CD4-positive, alpha-beta memory T cell (primary cell): ENCODE measurements at places on chromosomes 3 and 15. TPM values are rescaled to one million over a fixed set of nuclear protein-coding genes. Genes with fewer than 3 reads are reported as not detected.

Gene CKMT1A
- total RNA-seq, result not detected

Gene FES
- 3.0 TPM for total RNA-seq

Gene LDHAL6B
- not detected for total RNA-seq

Gene IL12A
- 0.53 TPM for total RNA-seq

Gene PLSCR2
- 0.72 TPM for total RNA-seq

Gene MYH15
- 0.06 TPM for total RNA-seq

Gene SYNPR
- not detected for total RNA-seq

Gene SNTN
- not detected for total RNA-seq

Gene STRA6
- total RNA-seq, result not detected

Gene PSTPIP1
- 233 TPM for total RNA-seq

Gene SLC6A1
- not detected for total RNA-seq

Gene CCDC80
- not detected for total RNA-seq

Gene ZNF660
- 0.06 TPM for total RNA-seq

Gene DLEC1
- total RNA-seq, result 15.1 TPM

Gene HIGD2B
- total RNA-seq, result 0.39 TPM

Gene MRAS
- 2.0 TPM for total RNA-seq

Gene CLEC3B
- 1.2 TPM for total RNA-seq

Gene MNS1
- total RNA-seq, result not detected

Gene SLC9C1
- total RNA-seq, result not detected

- no peak for DNase-seq
These were observed 39.8 kb downstream of the CHDH start for GRCh38 chr3:53806182-53807116.

DNA sequence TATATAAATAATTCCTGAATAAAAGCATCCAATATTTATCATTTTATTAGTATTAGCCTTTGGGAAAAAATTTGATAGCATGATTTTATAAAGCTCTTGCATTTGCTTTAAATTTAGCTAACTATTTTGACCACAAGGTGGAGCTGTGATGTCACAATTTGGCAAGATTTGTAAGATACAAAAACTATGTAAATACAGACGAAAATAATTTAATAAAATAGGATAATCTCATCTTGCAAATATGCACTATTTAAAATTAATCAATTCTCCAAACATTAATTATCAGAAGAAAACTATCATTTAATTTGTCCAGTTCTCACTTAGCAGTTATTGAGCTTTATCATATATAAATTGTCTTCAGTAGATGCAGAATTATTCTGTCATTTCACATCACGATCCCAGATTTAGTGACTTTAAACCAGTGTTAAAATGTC, 95.4 kb downstream of the PLOD2 start:
- DNase-seq, result no peak

DNA sequence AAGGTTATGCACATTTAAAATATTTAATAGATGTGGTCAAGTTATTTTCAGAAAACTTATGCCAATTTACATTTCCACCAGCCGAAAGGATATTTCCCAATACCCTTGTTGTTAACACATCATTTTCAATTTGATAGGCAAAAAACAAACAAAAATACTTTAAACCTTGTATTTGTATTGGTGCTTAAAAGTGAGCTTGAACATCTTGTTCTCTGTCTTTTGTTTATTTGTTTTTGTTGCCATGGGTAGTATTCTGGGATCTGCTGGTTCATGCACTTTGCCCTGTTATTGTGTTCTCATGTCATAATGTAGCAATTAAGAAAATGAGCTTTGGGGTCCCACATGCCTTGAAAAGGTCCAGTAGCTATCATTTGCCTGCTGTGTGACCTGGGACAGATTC, 191.4 kb downstream of the LRTM1 start:
- no peak for DNase-seq

GRCh38 chr15:33298631-33299030, 12.1 kb upstream of the RYR3 start:
- no peak for DNase-seq

DNA sequence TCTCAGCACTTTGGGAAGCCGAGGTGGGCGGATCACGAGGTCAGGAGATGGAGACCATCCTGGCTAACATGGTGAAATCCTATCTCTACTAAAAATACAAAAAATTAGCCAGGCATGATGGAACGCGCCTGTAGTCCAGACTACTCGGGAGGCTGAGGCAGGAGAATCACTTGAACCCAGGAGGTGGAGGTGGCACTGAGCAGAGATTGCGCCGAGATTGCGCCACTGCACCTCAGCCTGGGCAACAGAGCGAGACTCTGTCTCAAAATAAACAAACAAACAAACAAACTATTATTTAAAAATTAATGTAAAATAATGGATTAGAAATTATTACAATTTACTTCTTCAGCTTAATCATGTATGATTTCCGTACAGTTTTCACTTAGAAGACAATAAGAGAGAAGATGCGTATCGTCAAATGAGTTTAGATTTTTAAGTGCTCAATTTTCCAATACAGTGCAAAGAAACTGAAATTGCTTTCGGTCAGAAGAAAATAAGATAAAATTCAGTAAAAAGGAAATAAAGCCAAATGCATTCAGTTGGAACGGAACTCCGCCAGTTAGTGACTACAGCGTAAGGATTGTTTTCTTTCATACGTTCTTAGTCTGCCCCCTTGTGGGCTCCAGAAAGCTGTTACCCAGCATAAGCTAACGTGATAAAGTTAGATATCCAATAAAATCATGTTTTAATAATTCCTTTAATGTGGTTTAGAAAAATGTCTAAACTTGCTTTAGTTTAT, 24.8 kb downstream of the AADAC start:
- no peak for DNase-seq

- no peak for DNase-seq
These were observed 272.0 kb downstream of the RORA start for GRCh38 chr15:60957111-60957510.

GRCh38 chr3:18062657-18063025, 320.2 kb upstream of the TBC1D5 start:
- no peak for DNase-seq

DNA sequence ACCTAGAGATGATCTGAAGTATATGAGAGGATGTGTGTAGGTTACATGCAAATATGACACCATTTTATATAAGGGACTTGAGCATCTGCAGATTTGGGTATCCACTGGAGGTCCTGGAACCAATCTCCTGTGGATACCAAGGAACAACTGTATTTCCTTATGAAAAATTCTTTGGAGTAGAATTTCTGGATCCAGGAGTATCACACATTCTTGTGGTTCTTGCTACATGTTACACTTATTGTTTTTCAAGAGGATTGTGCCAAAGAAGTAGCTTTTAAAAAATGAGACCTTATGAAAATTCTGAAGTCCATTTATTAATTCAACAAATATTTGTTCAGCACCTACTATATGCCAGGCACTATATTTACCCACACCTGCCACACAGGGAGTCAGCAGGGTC, 15.7 kb upstream of the TBC1D23 start:
- DNase-seq, result no peak

DNA sequence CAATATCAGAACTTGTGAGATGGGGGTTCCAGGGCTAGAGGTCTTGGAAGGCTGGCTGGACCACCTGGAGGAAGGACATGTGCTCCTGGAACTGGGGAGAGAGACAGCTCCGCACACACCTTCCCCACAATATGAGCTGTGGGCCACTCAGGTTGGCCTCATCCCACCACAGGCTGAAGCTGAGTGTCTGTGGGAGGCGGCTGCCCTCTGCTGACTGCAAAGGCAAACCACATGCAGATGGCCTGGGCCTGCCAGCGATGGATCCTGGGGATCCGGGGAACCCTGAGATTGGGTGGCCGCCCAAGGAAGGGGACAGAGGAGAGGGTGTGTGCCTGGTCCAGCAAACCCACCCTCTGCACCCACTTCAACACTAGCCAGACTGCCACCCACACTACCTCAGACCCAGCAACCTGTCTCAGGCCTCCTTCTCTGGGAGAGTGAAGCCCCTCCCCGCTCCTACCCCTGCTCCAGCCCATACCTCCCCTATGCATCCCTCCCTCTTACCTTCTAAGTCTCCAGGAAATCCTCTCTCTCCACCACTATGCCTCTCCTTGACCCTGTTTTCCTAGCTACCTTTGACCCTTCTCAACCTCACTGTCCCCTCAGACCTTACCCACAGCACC, 44.8 kb downstream of the CYP11A1 start:
- peak; percentile 45 for DNase-seq

DNA sequence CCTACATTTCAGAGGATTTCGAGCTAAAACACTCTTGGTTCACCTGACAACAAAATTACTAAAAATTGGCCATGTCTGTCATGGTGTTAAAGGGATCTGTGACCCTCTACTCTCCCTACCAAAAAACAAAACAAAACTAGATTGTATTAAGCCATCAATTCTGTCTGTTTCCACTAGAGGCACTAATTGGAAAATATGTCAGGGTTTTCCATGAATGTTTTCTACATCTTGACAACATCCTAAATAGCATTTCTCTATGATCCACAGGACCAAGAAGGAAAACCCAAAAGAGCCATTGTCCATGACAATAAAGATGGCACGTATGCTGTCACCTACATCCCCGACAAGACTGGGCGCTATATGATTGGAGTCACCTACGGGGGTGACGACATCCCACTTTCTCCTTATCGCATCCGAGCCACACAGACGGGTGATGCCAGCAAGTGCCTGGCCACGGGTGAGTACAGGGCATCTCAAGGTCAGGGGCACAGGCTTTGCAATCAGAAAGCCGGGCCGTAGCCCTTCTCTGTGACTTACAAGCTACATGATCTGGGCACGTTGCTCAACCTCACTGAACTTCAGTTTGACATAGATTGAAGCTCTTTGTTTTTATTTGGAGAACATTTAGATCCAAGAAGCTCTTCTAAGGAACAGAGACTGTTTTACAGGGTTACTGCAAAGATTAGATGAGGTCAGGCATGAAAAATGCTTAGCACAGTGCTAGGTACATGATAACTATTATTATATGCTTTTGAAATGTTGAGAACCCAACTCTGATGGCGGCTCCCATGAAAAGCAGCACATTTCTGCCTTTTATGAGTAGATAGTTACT, 74.8 kb downstream of the DNASE1L3 start:
- DNase-seq, result no peak

DNA sequence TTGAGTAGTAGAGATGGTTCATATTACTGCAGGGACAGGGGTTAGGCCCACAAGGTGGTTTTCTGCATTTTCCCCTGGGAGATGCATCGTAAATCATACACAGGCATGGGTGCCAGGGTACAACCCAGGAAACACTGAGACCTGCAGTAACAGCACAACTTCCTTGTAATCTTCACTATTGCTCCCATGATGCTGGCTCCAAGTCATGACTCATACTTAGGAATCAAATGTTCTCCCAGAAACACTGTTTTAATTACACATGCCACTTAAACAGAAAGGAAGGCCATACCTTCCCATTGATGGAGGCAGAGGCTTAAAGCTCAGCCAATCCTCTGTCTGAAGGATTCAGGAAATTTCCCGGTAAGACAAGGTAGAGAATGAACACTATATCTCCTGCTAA, 106.5 kb downstream of the ERC2 start:
- no peak for DNase-seq

GRCh38 chr3:43892526-43892925, 201.8 kb downstream of the ABHD5 start:
- DNase-seq, result no peak

DNA sequence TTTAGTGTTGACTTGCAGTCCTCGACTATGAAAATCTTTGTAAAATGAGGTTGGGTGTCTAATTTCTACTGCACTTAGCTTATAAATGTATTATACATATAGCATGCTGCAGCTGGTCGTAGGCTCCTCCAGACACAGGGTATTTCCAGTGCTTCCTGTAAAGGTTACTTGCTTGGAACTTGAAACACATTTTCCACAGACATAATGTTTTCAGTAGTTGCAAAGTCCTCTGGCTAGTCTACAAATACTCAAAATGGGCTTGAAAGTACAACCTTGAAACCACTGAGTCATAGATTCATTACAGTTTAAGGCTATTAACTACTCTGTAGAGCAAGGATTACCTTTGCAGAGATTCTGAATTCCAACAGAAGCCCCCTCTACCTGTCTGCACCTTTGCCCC, 464.1 kb downstream of the RAP2B start:
- DNase-seq, result no peak

- DNase-seq, result no peak
These were observed 190.5 kb downstream of the GREM1 start for GRCh38 chr15:32908135-32908801.

GRCh38 chr3:61634678-61635077, 73.3 kb downstream of the PTPRG start:
- DNase-seq, result no peak

DNA sequence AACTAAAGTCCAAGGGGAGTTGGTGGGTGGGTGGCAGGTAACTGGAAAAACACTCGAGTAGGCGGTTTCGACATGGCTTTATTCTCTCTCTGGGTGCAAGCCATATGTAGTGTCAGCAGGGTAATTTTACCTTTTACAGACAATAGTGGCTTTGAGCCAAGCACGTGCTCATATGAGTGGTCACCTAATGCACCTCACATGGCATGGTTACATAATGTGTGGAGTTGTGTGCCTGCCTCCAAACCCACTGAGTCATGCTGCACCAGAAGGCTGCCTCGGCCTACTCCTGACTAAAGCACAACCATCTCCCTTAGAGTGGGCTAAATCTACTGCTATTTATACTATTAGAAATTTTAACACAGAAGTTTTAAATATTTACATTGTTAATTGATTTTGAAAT, 16.5 kb downstream of the CCRL2 start:
- no peak for DNase-seq

GRCh38 chr3:122265957-122266356, 59.1 kb upstream of the CSTA start:
- no peak for DNase-seq

DNA sequence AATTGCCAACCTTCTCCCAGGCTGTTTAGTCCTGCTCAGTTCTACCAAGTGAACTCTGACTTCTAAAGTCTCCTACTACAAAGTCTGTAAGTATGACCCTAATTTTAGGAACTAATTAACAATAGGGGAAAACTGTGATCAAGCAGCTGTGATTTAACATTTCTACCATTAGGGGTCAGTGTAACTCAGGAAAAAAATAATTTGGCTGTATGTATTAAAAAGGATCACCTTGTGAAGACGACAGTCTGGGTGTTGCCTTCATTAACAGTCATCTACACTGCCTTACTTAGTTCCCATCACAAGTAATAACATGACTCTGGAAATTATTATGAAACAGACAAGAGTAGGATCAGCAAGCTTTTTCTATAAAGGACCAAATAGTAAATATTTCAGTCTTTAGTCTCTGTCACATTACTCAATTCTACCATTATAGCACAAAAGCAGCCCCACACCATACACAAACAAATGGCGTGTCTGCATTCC, 4.2 kb upstream of the NPHP3 start:
- DNase-seq, result peak; percentile 68

GRCh38 chr3:5009506-5010109, 30.4 kb downstream of the BHLHE40 start:
- no peak for DNase-seq

GRCh38 chr15:78628227-78628626, 7.4 kb upstream of the CHRNA3 start:
- DNase-seq, result no peak
